Uterus (tissue), 4 donors: ENCODE measurements at places on chromosomes 4 and X. TPM values are rescaled to one million over a fixed set of nuclear protein-coding genes. Genes with fewer than 3 reads are reported as not detected.

DNA sequence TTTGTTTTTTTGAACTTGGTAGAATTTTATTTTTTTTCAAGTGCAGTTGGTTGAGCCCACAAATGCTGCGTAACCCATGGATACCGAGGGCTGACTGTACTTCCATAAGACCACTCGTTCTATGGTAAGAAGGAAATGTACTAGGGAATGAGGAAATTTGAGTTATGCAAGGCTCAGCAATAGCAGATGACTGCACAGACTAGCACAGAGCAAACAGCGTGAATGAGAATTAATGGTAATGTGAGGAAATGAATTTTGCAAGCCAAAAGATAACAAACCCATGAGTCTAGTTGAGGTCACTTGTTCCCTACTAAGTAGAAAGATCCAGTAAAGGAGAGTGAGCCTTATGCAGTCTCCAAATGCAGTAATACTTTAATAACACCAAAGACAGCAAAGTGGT is 17.4 kb downstream of the GSPT2 start:
- DNase-seq, result no peak

- peak; percentile 71 for DNase-seq
Measured at GRCh38 chr4:151541389-151542071, 132.6 kb downstream of the FHIP1A start.

- DNase-seq, result peak; percentile 94
Measured at GRCh38 chrX:15737959-15738902, at the start of gene CA5B. Gene CA5B (plus strand): TSS chrX:15738270. CDS start chrX:15750024, 11,754 bp downstream.

- no peak for DNase-seq
Measured at GRCh38 chr4:94038195-94038594, 169.5 kb upstream of the SMARCAD1 start.

DNA sequence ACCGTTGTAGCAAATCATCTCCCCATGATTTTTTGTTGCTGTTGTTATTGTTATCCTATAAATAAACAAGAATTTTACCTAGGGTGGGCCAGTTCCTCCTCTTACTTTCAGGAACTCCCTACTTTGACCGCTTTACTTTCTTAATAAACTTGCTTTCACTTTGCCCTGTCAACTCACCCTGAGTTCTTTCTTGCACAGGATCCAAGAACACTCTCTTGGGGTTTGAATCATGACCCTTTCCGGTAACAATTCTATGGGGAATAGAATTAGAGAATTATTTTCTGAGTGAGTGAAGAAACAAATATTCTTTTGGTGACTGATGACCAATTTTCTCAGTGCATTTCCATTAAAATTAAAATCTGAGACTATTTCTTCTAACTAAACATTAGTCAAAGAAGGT is 584.0 kb upstream of the TENM3 start:
- no peak for DNase-seq

PRR32 gene
- not detected for total RNA-seq

MAGEB2 gene
- not detected for total RNA-seq
